ENCODE measurements at places on chromosomes 12 and 14. TPM values are rescaled to one million over a fixed set of nuclear protein-coding genes. Genes with fewer than 3 reads are reported as not detected.

- no peak for DNase-seq
Measured at GRCh38 chr12:131152587-131152986, 198.9 kb downstream of the ADGRD1 start.

Gene EEF1AKMT3
- 2.6 TPM for total RNA-seq

DNA sequence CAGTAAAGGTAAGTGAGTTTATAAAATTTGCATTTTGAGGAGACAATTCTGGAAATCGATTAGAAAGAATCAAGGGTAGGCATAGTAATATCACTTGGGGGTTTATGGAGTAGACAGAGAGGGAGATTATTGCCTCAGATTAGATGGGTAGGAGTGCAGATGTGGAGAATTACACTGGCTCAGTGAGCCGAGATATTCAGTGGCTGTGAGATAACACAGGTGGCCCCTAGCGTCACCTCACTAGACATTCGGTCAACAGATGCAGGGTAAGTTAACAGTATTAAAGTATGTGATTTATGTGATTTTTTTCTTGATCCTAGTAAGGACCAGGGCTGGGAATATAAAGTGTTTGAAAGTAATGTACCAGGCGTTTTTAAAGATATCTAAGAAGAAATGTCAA is 39.6 kb upstream of the KLRD1 start:
- no peak for DNase-seq

GRCh38 chr14:35368139-35368460 is 36.4 kb downstream of the NFKBIA start:
- no peak for DNase-seq

- DNase-seq, result peak; percentile 80
Measured at GRCh38 chr12:113222730-113223531, 1.7 kb downstream of the TPCN1 start.

DNA sequence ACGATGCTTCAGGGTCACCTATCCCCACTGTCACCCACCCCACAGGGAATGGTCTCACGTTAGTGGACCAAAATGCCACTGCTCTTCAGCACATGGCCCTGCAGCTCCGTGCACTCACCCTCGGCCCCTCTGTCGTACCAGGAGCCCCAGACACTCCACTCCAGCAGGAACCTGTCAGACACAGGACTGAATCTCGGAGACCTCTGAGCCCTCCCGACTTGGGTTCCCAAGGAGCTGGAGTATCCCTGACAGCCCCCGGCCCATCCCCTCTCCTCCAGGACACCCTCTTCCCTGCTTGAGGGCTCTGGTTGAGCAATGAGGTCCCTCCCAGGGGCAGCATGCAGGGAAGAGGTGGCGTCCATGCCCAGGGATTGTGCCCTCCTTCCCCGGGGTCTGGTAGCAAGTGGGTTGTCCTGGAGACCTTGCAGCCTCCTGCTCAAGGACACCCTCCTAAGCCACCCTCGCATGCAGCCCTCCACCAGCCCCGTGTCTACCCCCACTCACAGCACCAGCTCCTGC is 20.4 kb upstream of the LRTM2 start:
- DNase-seq, result no peak

Gene OR11H12
- not detected for total RNA-seq

GRCh38 chr14:100532906-100533655 is 54.1 kb downstream of the BEGAIN start:
- peak; percentile 29 for DNase-seq

DNA sequence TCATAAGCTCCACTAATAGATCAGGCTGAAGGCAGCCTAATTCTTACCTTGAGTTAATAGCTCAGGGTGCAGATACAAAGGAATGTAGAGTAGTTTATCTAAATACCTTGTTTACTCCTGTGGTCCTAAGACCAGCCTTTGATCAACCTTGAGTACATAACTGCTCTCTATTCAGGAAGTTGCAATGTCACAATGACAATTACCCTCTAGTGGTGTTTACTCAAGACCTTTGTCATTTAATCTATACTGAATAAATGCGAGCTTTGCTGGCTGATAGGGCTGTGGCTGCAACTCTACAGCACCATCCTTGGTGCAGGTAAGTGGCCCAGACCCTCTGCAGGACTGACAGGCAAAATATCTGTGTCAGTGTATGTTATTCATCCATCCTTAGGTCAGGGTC is 282.7 kb downstream of the ATXN7L3B start:
- no peak for DNase-seq

Gene AMDHD1
- 0.11 TPM for total RNA-seq

Gene ACVRL1
- total RNA-seq, result 1.7 TPM

DNA sequence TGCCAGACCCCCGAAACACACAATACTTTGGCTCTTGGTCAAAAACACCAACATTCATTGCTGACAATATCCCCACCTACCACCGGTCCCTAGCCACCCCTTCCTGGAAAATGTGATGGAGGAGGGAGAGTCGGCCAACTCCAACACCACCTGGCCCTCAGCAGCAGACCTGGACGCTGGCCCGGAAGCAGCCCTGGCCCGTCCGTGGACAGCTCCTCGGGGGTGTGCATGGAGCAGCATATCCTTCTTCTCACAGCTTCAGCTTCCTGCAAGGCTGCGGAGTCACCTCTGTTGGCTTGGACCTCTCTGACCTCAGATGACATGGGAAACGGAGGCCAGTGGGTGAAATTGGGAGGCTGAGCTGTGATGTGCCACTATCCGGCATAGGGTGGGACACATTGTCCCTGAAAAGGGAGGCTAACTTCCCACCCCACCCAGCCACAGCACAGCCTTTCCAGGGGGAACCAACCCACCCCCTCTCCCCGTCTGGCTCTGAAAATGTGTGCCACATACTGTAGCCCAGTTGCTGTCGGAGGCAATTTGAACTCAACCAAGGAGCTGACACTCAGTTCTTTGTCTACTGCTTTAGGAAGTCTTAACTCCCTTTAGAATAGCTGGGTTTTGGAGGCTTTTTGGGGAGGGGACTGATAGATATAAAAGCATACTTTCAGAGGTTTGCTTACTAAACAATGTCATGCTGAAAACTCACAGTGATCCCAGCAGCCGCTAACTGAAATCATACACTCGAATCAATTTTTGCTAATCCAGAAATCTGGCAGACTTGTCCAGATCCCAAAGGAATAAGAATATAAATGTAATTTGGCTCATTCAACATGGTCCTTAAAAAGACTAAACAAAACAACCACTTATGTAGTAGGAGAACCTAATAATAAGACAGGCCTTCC is 43.1 kb upstream of the LTA4H start:
- DNase-seq, result no peak

GRCh38 chr14:96130391-96130790 is 74.2 kb upstream of the BDKRB2 start:
- DNase-seq, result no peak

- no peak for DNase-seq
Measured at GRCh38 chr12:30885321-30885720, 41.2 kb upstream of the TSPAN11 start.

GRCh38 chr14:89011355-89012281 is 187.2 kb downstream of the TTC8 start:
- DNase-seq, result no peak

- no peak for DNase-seq
Measured at GRCh38 chr12:56437430-56438176, 11.6 kb downstream of the TIMELESS start.

- DNase-seq, result no peak
Measured at GRCh38 chr12:101850199-101850598, 19.4 kb upstream of the GNPTAB start.

Gene UNG
- total RNA-seq, result 97.2 TPM

Gene PTPRQ
- total RNA-seq, result not detected

- DNase-seq, result no peak
Measured at GRCh38 chr14:70943838-70944237, 36.6 kb downstream of the PCNX1 start.

Gene KNTC1
- 56.9 TPM for total RNA-seq

GRCh38 chr14:31340297-31341063 is 79.9 kb downstream of the HEATR5A start:
- DNase-seq, result no peak

- DNase-seq, result no peak
Measured at GRCh38 chr14:91326514-91327249, 82.2 kb upstream of the GPR68 start.

GRCh38 chr14:29222671-29223268 is 456.2 kb downstream of the FOXG1 start:
- peak; percentile 45 for DNase-seq

DNA sequence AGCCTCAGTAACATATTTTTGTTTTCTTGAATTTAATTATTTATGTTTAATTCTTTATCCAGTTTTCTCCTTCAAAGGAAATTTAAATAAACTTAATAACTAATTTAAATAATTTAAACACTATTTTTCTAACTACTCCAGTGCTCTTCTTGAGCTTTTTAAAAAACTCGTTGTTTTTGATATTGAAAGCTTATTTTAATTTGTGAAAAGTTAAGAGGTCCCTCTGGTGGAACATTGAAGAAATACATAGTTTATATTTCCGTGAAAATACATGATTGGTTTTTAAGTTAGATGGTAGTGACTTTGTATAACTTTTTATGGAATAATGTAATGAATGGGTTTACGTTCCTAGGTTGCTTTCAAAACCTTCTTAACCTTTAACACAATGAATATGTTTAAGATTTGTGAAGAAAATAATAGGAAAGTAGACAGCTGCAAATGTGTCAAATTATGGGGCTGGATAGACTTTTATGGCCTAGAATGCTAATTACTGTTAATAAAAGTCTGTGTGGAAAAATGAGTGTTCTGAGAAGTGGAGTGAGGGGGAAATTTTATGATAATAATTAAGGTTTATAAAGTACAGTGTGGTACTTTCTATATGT is 45.9 kb upstream of the MSRB3 start:
- DNase-seq, result no peak

- peak; percentile 66 for DNase-seq
Measured at GRCh38 chr14:23186913-23187654, 3.6 kb upstream of the SLC7A8 start.

GRCh38 chr14:27435923-27436670 is 838.3 kb upstream of the NOVA1 start:
- no peak for DNase-seq

DNA sequence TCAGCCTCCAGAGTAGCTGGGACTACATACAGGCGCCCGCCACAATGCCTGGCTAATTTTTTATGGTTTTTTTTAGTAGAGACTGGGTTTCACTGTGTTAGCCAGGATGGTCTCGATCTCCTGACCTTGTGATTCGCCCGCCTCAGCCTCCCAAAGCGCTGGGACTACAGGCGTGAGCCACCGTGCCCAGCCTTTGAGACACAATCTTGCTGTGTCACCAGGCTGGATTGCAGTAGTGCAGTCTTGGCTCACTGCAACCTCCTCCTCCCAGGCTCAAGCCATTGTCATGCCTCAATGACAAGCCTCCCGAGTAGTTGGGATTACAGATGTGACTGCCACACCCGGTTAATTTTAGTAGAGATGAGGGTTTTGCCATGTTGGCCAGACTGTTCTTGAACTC is 21.3 kb upstream of the STRN3 start:
- no peak for DNase-seq

DNA sequence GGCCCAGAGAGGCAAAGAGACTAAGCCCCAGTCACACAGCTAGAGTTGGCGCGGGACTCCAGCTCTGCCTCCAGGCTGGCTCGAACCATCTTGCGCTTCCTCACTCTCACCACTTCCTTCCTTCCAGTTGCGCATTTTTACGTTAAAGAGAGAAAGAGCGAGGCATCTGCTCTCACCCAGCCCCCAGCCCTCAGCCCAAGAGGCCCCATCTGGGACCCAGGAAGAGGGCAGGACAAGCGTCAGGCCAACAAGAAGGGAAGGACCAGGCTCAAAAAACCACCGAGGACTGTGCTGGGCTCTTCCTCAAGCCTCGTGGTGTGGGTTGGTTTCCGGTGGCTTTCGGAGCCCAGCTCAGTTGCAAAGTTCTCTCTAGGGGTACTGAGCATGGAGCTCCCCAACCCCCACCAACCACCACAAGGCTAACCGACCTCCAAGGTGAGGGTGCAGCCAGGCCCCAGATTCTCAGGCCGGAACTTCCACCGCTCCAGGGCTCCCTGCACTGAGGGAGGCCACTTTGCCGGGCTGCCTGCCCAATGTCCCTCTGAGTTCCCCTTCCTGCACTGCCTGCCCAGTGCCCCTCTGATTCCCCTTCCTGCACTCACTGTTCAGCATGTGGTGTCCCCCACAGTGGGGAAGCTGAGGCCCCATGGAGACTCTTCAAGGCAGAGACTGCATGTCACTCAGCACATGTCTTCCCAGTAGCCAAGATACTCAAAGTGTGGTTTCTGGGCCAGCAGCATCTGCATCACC is 35.9 kb downstream of the TESC start:
- DNase-seq, result no peak

Data from Daoy (cell line).